CD4-positive, alpha-beta T cell treated with Interleukin-6 at 100 ng/mL for 8 hours (primary cell): ENCODE measurements at places on chromosomes 6 and 20.
A peak's percentile ranks its signal among the peaks of the same experiment; 100 is the strongest.

DNA sequence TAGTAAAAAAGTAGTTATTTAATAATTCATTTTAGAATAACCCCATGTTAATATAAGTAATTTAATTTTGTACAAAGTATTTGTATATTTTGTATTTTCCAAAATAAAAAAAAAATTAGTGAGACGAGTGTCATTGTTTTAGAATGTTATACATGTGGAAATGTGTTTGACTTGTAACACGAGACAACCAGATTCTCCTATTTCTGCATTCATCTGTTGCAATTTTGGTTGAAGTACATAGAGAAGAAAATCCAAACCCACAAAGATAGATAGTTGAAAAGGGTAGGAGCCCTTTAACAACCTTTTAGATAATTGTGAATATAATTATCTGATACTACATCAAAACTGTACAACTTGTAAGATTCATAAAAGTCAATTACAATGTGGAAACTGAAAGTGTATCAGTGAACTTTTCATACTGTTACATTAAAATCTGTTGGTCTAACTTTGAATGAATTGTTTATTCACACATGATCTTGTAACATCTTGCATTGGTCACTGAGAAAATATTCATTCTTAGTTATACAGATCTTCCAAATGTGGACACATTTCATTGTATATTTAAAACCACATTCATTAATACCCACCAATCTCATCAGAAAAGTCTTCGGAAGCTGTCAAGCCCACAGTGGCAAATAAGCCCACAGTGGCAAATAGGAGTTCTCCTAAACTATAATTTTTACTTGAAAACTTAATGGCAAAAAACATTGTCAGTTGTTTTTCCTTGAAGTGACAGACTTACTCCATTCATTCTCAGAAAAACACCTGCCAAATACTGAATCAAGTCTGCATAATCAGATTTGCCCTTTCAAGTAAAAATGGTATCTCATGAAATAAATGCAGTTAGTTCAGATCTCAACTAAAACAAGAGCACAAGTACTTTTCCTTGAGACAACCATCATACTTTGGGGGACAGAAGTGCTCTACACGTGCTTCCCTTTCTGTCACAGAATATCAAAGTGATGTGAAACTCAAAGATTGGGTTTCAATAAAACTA is 52.8 kb downstream of the FKBP5 start:
- no peak for DNase-seq

DNA sequence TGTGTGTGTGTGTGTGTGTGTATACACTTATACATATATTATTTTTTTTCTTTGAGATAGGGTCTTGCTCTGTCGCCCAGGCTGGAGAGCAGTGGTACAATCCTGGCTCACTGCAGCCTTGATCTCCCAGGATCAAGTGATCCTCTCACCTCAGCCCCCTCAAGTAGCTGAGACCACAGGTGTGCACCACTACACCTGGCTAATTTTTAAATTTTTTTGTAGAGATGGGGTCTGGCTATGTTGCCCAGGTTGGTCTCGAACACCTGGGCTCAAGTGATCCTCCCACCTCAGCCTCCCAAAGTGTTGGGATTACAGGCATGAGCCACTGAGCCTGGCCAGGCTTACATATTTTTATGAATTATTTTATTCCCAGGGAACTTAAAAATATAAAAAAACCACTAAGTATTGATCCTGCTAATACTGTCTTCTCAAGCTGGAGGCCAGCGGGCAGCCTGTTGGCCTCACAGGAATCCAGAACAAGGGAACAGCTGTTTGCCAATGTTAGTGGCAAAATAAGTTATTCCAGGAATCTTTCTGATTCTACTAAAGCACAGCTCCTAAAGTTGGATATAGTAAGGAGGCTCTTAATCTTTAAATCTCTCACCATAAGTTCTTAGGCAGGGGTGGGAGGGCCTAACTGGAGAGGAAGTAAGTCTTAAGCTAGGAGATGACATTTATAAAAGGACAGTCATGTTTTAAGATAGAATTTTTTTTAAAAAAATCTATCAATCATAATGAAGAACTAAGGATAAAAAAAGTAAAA is 135.5 kb upstream of the NUP153 start:
- no peak for DNase-seq

DNA sequence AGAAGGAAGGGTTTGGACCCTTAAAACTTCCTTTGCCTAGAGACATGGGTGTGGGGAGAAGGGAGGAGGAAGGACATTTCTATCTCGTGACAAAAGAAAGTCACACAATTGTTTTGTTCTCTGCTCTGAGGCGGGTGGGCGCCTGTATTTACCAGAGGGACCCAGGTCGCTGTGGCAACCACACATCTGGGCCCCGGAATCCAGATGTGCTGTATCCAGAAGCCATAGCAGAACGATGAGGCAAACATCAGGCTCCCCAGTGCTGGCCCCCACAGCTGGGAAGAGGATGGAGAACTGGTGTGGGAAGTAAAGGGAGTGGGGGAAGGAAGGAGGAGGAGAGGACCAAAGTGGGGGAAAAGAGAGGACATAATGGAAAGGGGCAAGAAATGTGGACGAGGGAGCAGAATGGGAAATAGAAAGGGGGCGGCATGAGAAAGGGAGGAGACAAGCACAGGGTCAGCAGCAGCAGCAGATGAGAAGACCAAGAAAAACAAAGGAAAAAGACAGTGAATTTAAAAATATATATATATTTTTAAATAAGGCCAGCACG is 3.4 kb upstream of the TNXB start:
- DNase-seq: no peak

DNA sequence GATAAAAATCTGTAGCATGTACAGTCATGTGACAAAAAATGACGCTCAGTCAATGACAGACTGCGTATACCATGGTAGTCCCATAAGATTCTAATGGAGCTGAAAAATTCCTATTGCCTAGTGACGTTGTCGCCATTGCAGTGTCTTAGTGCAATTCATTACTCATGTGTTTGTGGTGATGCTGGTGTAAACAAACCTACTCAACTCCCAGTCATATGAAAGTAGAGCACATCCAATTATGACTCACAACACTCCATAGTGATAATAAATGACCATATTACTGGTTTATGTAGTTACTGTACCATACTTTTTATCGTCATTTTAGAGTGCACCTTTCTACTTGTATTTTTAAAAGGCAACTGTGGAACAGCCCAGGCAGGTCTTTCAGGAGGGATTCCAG is 45.0 kb downstream of the TFAP2A start:
- DNase-seq: no peak

- DNase-seq: no peak
Measured at GRCh38 chr20:13461849-13462458, 176.8 kb downstream of the TASP1 start.

GRCh38 chr6:116136933-116137340 is 11.0 kb upstream of the COL10A1 start:
- DNase-seq: no peak

DNA sequence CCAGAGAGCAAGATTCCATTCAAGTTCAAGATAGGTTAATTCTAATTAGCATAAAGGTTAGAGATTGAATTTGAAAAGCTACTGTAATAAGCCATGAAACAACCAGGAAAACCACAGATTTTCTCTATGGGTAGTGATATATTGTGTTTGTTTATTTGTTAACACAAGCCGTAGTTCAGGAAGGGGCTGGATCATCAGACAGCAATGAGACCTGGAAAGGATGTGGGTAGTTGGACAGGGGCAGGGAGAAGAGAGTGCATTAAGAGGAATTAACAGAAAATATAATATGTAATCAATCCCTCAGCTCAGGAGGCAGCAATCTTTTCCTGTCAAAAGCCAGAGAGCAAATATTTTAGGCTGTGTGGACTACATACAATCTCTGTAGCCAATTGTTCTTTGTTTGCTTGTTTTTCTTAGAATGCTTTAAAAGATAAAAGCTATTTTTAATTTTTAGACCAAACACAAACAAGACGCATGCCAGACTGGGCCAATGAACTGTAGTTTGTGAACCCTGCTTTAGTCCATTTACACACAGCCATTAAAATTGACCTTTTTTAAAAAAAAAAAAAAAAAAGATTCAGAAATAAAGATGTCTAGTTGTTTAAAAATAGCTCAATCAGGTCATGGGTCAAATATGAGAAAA is 398.7 kb upstream of the MARCKS start:
- no peak for DNase-seq

GRCh38 chr20:31842471-31843157 is 2.8 kb downstream of the FOXS1 start:
- no peak for DNase-seq

DNA sequence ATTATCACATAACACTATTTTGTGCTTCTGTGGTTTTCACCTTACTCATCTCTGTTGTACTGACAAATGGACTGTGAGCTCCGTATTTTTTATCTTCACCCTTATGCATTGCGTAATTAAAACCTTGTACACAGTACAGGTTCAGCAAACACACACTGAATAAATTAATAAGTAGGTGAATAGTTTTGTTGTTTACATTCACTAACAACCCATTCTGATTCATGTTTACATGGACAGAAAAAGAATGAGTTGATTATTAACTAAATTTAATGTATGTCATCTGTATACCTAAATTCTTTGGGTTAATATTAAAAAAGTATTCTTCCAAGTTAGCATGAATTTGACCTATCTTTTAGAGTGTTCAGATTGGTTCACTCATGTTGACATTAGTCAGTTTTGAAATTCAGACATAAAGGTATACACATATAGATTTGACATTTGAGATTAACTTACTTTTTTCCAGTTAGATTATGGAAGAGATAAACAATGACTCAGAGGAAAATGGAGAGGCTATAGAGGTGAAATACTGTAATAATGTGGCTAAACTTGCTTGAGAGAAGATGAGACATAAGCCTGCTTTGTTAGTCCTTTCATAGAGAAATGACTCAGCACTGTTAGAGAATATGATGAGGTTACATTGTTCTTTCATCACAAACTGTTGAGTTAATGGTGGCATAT is 541.7 kb upstream of the FLRT3 start:
- no peak for DNase-seq

GRCh38 chr6:158624684-158625682 is 19.6 kb downstream of the DYNLT1 start:
- DNase-seq: no peak

DNA sequence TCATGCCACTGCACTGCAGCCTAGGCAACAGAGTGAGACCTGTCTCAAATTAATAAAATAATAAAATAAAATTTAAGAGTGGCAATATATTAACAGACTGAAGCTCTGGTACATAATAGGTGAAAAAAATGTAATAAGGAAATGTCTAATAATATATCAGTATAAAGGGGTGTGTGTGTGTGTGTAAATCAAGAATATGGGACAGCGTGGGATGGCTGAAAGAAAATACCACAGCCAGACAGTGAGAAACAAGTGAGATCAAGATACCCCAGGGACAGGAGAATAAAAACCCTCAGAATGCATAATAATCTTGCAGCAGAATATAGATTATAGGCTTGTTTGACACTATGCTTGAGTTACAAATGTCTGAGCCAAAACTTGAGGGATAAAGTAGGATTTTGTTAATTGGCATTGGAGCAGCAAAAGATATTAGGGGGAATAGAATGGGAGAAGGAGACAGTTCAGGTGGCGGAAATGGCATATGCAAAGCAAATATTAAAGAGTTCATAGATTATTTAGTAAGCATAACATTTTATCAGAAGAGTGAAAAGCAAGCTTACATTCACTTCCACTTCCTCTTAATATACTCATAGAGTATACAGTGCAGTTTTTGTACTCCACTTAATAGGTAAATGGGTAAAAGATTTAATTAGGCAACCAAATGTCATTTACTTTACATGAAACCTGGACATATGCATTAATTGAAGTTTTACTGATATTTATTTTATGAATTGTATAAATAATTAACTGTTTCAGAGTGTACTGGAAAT is 398.5 kb upstream of the GJE1 start:
- no peak for DNase-seq

GRCh38 chr6:105616521-105616920 is 213.6 kb upstream of the PREP start:
- no peak for DNase-seq

DNA sequence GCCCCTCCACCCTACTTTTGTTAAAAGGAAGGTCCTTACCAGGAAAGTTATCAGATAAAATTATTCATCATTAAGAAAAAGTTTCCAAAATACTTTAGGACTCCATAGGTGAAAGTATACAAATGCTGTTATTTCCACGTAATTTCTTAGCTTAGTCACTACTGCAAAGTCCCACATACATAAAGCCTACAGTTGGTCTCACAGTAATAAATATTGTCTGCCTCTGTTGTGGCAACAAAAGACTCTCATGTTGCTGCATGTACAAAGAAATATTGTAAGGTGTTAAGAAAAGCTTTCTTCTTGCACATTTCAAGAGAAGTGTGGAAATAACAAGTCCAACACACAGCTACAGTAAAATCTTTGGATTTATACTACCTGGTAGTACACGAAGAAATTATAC is 102.4 kb upstream of the DST start:
- DNase-seq: no peak

GRCh38 chr6:33091957-33092356 is 16.2 kb downstream of the HLA-DPB1 start:
- peak; percentile 34 for DNase-seq

DNA sequence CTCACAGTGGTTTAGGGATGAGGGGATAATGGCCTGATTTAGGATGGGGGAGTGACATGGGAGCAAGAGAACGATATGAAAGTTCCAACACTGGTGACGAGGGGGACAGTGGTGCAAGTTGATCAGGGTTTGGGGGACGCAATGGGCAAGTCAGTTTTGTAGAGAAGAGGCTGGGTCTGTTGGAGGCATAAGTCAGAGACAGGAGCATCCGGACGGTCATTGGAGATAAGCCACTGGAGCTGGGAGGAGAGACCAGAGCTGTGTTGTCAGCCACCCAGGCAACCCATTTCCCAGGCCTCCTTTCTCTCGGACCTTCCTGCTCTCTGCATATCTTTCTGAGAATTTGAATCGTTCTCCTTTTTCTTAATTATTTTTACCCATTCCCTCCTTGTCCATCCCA is 9.5 kb downstream of the DNPH1 start:
- DNase-seq: no peak

- no peak for DNase-seq
Measured at GRCh38 chr6:108323710-108324466, 29.0 kb downstream of the AFG1L start.

GRCh38 chr20:50992733-50993457 is 30.0 kb downstream of the KCNG1 start:
- DNase-seq: peak; percentile 4

DNA sequence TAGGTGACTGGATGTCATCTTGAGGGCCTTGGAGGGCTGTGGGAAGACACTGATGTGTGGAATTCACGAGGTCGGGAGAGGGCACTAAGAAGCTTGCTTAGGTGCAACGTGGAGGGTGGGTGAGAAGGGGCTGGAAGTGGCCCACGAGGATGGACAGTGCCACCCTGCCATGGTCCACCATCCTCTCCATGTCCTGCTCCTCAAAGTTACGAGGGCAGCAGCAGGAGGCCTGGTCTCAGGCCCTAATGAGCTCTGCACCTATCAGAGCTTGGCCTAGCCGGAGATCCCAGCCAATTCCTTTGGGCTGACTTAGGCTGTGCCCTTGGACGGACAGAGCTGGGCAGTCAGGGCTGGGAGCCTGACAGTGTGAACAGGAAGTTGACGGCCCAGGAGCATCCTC is 27.8 kb upstream of the SCRT2 start:
- no peak for DNase-seq
